ENCODE measurements at places on chromosomes 6 and 20. TPM values are rescaled to one million over a fixed set of nuclear protein-coding genes. Genes with fewer than 3 reads are reported as not detected.

Gene HSPA1L
- 3.6 TPM for total RNA-seq

Gene EGFL8
- total RNA-seq, result 1.4 TPM

DNA sequence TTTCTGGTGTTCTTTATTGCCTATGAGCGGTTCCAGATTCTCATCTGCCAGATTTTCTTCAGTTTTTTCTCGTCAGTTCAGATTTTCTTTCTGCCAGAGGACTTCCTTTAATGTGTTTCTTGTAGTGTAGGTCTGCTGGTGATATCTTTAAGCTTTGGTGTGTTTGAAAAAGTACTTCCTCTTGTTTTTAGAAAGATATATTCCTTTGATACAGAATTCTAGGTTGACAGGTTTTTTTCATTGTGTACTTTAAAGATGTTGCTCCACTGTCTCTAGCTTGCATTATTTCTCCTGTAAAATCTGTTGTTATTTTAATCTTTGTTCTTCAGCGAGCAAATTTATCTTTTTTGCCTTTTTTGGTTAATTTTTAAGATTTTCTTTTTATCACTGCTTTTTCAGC, 36.9 kb downstream of the ASXL1 start:
- no peak for DNase-seq

DNA sequence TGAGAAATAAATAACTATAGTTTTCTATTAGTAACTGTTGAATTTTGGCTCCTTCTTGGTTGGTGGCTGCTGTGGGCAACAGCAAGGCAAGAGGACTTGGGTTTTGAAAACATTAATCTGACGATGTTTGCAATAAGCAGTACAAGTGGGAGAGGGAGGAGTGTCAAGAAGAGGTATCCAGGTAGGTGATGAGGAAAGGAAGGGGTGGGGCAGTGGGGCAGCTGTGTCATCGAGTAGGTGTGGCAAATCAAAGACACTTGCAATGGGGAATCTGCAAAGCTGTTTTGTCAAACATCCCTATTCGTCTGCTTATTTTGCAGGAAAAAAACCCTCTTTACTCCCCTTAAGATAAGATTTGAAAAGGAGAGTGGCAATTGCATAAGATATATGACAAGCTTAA, 171.9 kb upstream of the MAP3K7 start:
- no peak for DNase-seq

Gene ZNF831
- not detected for total RNA-seq

Gene COL20A1
- 0.05 TPM for total RNA-seq

DNA sequence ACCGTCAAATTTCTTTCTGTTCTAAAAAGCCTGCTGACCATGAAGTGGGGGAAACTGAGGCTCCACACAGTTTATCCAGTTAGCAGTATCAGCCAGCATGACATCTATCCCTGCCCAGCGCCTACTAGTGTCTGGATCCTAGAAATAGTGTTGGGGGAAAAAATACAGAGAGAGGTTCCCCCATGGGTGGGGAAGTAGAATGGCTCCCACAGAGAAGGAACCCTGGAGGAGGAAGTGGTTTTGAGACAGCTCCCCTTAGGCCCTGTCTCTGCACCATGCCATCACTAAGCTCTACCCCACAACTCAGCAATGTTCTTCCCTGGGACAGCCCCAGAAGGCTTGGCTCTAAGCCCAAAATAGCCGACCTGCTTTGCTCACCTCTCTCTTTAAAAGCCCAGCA, 153.4 kb downstream of the MBOAT1 start:
- no peak for DNase-seq

GRCh38 chr6:113763876-113764275, 93.3 kb upstream of the MARCKS start:
- DNase-seq, result no peak

DNA sequence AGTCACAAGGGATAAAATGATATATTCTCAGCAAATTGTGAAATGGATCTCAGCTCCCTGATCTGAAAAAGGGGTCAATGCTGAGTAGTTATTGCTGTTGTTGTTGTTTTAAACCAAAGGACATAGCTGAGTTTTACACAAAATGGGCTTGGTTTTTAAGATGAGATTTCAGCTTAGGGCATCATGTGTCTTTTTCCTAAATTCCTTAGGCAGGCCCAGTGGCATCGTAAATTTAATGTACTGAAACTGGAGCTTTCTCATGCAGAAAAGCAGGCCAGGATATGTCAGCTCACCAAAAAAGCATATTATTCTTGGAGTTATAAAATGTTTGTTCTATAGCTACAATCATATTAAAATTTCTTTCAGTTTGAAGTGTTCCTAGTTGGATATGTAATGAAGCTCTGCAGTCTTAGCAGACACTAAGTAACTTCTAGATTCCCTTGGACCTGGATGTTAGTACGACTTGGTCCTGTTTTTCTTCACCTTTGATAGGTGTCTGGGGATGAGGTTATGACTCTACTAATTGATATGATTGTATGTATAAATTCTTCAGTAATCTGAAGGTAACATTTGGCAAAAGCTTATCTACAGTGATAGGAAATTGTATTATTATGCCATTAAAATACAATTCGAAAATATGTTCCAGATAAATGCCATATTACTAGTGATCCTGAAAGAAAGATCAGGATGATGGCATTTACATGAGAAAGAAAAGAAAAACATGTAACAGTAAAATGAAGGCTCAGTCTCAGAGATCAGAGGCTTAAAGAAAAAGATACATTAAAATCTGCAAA, 663.3 kb downstream of the RFPL4B start:
- DNase-seq, result no peak
